ENCODE measurements at places on chromosomes 7 and 10.

GRCh38 chr7:153657182-153657800 lies 394.9 kb upstream of the DPP6 start:
- DNase-seq, result no peak

- no peak for DNase-seq
Observed at GRCh38 chr10:86686972-86687371, 18.7 kb downstream of the LDB3 start.

DNA sequence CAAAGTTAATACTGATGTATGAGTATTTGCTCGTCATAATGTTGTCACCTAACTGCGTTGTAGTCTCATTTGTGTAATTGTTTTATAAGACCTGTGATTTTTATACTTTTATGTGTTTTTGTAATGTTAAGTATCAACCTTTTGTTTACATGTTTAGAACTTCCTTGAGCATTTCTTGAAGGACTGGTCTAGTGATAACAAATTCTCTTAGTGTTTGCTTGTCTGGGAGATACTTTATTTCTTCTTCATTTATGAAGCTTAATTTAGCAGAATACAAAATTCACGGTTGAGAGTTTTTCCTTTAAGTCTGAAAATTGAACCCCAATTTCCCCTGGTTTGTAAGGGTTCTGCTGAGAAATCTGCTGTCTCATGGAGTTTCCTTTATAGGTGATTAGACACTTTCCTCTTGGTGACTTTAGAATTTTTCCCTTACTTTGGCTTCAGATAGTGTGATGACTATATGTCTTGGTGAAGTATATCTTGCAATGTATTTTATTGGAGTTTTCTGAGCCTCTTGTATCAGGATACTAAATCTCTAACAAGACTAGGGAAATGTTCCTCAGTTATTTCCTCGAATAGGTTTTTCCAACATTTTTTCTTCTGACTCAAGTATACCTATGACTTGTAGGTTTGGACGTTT lies 154.9 kb downstream of the WDR11 start:
- no peak for DNase-seq

GRCh38 chr10:1102831-1103230 lies 46.6 kb downstream of the WDR37 start:
- no peak for DNase-seq

DNA sequence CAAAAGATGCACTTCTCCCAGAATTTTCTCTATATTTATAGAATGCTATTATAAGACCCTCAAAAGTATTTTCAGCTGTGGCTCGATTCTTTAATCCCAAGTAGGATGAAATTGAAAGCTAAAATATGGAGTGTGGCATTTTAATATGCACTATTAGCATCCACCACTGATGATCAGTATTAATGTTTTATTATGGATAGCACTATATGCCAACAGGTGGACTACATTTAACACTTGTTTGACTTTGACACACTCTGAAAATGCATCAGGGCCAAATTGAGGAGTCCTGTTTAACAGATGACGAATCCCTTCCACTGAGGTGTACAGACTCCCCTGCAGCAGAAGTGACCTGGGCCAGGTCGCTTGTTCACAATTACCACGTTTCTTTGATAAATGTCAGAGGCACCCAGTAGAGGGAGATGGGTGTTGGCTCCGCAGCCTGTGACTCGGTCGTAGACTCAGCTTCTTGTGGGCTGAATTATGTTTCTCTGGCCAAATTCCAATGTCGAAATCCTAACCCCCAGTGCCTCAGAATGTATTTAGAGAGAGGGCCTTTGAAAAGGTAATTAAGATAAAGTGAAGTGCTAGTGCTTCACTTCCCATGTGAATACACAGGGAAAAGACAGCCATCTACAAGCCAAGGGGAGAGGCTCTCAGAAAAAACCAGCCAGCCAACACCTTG lies 48.1 kb downstream of the WIPF3 start:
- no peak for DNase-seq

DNA sequence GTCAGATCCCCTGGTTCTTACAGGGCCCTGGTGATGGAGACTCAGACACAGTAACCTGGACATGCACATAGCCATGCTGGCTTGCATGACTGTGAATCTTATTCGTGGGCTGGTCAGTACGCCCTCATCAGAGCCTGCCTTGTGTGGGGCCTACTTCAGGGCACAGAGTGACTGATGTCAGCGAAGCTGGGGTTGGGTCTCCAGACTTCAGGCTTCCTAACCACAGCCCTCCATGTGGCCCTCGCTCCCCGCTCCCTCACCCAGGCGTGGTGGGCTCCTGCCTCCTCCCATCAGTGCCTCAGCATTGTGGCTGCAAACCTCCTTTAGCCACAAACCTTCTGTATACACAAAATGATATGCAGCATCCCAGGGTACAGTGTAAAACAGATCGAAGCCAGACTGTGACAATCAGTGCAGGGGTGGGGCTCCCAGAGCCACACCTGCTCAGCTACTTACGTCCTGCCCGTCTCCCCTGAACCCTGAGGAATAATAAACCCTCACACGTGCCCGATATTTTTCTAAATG lies 7.1 kb upstream of the C10orf105 start:
- DNase-seq, result no peak

- DNase-seq, result no peak
Observed at GRCh38 chr7:140391634-140392033, 6.7 kb downstream of the SLC37A3 start.

DNA sequence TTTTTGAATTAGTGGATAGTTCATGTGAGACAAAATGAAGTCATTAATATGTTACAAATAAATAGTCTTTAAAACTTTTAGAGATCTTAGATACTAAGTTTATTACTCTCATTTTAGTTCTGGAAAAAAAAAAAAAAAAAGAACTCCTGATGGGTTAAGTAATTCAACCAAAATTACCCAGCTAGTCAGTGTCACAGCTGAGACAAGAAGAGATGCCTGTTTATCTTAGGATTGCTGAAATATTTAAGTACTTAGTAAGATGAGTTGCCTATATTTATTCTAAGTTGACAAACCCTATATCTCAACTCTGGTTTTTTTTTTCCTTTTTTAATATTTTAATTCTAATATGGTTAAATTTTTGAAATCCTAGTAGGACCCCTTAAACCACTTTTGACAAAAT lies 781.0 kb upstream of the LRRN3 start:
- no peak for DNase-seq
